ENCODE measurements at places on chromosomes 2 and 18.

DNA sequence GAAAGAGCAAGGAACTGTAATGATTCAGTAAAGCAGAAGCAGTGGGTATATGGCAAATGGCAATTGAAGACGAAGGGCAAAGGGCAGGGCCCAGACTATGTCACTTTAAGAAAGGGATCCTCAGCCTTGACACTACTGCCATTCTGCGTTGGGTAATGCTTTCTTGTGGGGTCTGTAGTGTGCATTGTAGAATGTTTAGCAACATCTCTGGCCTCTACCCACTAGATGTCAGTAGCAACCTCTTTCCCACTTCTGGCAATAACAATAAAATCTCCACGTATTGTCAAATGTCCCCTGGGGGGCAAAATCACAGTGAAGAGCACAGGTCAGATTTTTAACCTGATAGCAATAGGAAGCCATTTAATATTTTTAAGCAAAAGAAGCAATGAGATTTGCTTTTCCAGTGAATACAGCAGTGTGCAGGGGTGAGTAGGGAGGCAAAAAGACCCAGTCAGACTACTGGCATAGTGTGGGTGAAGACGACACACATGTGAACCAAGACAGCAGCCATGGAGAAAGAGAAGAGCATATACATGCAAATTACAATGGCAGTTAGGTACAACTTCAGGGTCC is 209.5 kb downstream of the DYM start:
- DNase-seq, result no peak

DNA sequence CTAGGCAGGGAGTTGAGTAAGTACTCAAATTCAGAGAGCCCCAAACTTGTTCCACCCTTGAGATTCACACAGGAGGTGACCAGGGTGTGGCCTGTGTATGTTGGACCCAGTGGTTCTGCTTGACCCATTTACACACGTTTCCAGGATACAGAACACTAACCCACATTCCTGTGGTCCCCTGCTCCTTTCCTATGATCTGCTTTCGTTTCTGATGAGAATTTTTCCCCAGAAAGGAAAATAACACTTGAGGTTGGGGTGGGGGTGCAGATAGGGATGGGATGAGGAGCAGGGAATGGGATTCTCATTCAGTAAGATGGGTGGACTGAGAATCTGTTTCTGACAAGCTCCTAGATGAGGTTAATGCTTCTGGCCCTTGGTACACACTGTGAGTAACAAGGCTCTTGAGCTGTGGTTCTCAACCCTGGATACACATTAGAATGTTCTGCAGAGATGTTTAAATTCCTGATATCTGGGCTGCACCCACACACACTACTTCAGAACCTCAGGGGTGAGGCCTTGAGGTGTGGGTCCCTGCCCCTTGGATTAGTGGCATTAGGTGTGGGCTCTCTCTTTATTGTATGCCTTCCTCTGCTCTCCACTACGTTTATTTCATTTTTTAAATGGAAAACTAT is 58.4 kb downstream of the TPGS2 start:
- DNase-seq, result no peak

GRCh38 chr2:57278451-57278850 is 768.2 kb upstream of the VRK2 start:
- DNase-seq, result no peak

- DNase-seq, result no peak
Measured at GRCh38 chr18:75350512-75350839, 77.0 kb downstream of the SMIM21 start.

- no peak for DNase-seq
Measured at GRCh38 chr2:186949726-186950256, 100.8 kb upstream of the ZSWIM2 start.

GRCh38 chr2:38735999-38736320 is 15.2 kb downstream of the SRSF7 start:
- no peak for DNase-seq

GRCh38 chr2:47767880-47768609 is 14.9 kb upstream of the MSH6 start:
- peak; percentile 84 for DNase-seq

GRCh38 chr18:48053881-48054816 is 123.7 kb upstream of the SMAD2 start:
- DNase-seq, result no peak

- no peak for DNase-seq
Measured at GRCh38 chr2:215736653-215737290, 276.6 kb downstream of the MREG start.

DNA sequence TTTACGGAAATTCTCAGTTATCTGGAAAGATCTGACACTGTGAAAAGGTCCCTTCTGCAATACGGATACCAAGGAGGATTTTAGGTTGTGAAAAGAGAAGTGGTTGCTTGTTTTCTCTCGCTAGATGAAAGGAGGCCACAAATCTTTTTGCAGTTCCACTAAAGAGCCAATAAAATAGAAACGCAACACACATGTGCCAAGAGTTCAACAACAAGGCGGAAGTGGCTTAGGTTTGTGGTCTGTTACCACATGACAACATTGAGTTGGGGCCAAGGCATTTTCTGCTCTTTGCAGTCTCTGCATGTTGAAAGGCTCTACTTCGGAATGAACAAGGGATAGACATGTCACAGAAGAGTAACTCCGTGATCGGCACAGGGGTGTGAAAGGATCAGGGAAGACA is 115.7 kb upstream of the OSR1 start:
- DNase-seq, result no peak

DNA sequence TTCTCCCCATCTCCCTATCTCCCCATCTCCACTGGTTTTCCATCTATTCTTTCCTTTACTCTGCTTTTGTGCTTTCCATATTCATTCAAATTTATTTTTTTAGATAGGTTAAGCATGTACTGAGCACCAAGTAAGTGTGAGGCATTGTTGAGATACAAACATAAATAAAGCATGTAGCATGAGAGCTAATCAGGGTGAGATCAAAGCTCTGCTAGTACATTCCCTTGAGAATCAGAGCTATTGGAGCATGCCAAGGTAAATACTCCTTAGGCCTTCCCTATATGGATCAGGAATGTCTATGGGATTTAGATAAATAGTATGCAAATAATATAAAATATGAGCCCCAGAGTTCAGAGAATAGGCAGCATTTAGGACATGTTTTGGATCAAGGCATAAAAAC is 25.3 kb downstream of the BABAM2 start:
- DNase-seq, result no peak

DNA sequence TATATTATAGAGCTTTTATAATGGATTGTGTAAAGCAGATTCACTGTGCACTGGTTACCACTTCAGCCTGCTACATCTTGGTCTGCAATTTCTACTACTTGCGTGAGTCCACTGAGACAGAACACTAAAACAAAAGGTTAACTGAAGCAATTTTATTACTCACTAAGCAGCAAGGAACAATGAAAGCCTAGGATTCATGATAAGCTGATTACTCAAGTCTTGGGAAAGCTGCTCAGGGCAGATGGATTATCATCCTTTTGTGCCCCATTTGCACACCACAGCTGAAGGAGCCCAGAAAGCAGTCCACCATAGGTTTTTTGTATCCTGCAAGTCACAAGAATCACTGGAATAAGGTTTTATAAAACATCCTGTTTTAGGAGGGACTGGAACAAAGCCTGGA is 1215.2 kb upstream of the TMEFF2 start:
- DNase-seq, result no peak

DNA sequence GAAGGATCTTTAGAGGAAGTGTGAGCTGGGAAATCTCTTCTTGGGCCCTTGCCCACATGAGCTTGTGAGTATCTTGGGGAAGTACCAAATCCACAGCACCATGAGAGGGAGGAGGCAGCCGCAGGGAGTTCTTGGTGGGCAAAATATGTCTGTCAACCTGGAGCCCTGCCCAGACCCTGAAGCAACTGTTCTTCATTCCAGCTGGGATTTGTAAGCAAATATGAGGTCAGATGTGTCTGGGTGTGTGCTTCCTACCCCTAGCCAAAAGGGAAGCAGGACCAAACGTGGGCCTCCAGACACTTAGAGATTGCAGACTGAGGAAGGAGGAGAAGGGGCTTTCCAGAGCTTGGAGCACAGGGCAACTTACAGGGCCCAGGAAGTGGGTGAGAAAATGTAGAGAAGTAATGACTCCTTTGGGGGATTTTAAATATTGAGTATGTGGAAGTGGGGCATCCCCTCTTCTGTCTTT is 41.9 kb downstream of the TMEM247 start:
- no peak for DNase-seq

DNA sequence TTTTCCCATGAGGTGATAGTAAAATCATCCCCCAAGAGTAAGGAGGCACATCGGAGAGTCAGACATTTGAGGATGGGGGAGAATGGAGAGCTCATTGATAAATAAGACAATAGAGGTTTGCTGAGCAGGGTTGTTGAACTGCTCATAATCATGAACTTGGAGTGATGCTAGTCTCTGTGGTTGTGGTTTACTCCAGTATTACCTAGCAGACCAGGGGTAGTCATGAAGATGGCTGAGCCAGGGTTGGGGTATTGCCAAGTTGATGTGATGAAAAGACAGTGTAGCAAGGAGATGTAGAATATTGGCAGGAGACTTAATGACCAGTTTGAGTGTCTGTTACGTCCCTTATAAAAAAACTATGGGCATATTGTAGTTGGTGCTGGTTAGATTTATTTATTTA is 25.4 kb downstream of the CYBRD1 start:
- no peak for DNase-seq

DNA sequence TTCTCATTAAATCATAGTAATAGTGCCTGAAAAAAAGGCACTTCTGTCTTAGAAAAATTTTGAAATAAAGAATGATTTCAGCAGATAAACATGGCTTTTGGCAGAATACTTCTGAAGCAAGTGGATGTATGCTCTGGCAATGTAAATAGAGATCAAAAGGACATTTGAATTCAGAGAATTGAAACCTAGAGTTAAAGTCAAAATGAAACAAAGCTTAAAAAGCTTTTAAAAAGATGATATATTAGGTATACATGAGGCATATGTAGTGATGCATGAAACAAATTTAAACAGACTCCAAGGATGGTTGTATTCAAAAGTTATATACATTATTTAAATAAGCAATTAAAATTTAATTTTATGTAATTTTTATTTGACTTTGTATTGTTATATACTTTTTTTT is 1344.5 kb upstream of the TMEFF2 start:
- DNase-seq, result no peak

- no peak for DNase-seq
Measured at GRCh38 chr2:33272001-33272400, 204.4 kb upstream of the RASGRP3 start.

DNA sequence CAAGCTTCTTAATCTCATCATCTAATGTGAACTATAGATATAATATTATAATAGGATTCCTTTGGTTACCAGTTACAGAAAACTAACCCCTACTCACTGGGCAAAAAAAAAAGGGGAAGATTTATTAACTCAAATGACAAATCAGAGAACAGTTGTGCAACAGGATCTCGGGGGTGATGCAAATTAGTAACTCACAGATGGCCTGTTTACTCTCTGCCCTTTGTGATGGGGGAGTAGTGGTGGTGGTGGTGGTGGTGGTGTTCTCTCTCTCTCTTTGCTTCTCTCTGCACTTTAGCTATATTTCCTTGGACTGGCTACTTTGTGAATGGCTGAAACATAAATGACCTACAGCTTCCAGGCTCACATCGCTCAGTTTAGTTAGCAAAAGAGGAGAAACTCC is 59.0 kb downstream of the TMEM247 start:
- DNase-seq, result no peak

- no peak for DNase-seq
Measured at GRCh38 chr2:159497847-159498246, 118.5 kb downstream of the BAZ2B start.

DNA sequence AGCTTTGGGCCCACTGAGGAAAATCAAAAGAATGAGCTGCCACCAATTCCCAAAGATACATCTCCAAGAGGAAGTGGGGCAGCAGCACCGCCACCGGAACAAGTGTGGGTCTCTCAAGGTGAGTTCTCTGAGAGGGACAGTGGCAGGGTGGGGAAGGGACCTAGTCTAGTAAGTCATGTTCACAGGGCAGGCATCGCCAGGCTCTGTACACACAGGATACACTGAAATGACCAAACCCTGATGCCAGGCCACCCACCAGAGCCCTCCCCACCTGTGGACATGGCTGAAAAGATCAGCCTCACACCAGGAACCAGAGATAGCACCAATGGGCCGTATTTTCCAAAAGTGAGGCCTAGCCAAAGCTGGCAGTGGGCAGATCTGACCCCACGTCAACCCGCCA is 108.2 kb upstream of the SMAD2 start:
- peak; percentile 7 for DNase-seq

GRCh38 chr2:207230261-207231105 is 64.7 kb upstream of the KLF7 start:
- no peak for DNase-seq

GRCh38 chr2:176125772-176126054 is 3.2 kb downstream of the HOXD9 start:
- no peak for DNase-seq

DNA sequence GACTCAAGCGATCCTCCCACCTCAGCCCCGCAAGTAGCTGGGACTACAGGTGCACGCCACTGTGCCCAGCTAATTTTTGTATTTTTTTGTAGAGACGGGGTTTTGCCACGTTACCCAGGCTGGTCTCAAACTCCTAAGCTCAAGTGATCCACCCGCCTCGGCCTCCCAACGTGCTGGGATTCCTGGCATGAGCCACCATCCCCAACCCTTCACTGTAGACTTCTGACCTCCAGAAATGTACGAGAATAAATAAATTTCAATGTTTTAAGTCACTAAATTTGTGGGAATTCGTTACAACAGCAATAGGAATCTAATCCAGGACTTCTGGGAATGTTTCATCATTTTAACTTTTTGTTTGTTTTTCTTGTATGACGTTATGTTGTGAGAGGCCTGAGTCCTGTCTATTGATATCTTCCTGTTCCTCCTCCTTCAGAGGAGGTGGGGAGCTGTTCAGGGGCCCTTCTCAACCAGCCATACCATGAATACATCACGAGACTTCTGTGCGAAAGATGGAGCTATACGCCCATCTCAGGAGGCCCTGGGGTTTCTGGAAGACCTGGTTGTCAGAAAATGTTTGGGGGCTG is 40.0 kb downstream of the TEX44 start:
- DNase-seq, result no peak

GRCh38 chr2:67923696-67924095 is 139.1 kb downstream of the C1D start:
- no peak for DNase-seq

- no peak for DNase-seq
Measured at GRCh38 chr18:54606835-54607212, 15.8 kb downstream of the DYNAP start.

DNA sequence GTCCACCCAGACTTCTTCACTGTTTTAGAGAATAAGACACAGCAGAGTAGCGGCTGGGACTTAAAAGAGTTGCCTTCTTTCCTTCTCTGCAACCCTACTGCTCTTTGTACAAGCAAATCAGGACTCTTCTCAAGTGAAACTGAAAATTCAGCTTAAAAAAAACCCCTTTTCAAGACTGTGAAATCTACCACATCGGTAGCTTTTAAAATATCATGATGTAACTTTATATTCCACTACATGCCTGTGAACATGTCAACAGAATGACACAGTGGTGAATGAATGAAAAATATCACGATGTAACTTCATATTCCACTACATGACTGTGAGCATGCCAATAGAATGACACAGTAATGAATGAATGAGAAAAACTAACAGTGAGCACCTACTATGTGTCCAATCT is 53.4 kb downstream of the TCF4 start:
- no peak for DNase-seq

DNA sequence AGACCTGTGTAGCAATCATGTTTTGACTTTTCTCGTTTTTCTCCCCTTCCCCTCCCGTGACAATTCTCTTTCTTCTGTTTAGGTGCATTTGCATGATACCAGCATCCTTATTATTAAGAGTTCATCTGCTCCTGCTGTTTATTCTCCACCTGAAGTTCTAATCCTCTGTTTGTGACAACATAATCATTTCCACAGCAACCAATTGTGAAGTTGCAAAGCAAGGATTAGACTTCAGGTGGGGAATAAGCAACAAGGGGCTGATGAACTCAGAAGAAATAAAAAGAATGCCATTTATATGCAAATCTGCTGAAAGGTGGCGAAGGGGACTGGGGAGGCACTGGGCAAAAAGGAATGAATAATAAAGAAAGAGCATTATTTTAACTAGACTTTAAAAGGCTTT is 124.8 kb upstream of the LINC00305 start:
- DNase-seq, result no peak

Data from activated naive CD4-positive, alpha-beta T cell treated with anti-CD3 and anti-CD28 coated beads, Interleukin-2, amount 50 U/mL, for 72 hours (primary cell).